Tibial nerve (tissue), 4 donors: ENCODE measurements at places on chromosomes 5 and 9. TPM values are rescaled to one million over a fixed set of nuclear protein-coding genes. Genes with fewer than 3 reads are reported as not detected.

- no peak for DNase-seq
These were observed 69.0 kb downstream of the ADAMTS16 start for GRCh38 chr5:5209089-5209488.

DNA sequence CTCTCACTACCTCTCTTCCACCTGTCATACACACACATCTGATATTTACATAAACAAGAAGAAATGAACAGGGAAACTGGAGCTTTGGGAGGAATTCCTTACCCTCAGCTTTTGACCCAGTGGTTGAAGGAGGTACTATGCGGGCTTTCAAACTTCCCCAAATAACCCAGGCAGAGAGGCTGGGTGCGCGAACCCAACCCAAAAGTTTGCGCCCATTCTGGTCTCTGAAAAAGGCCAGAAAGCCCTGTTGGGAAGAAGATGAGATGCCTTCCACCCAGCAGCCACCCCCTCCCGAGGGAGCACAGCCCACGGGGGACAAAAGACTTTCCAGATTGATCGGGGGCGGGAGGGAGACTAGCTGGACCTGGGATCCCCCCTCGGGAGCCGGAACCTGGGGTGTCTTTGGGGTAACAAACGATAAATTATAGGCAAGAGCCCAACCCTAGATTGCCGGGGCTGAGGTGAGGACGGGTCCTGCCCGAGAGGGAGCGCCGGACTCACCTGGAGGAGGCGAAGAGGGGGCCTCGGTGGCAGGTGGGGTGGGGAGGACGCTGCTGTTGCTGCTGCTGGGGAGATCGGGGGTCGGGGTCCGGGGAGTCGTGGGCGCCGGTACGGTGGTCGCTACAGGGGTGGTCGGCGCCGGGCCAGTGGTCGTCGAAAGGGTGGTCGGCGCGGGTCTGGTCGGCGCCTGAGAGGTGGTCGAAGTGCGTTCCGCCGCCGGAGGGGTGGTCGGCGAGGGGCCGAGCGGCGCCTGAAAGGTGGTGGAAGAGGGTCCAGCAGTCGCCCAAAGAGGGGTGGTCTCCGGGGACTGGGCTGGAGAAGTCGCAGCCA is 798 bp downstream of the MEGF9 start:
- no peak for DNase-seq

DNA sequence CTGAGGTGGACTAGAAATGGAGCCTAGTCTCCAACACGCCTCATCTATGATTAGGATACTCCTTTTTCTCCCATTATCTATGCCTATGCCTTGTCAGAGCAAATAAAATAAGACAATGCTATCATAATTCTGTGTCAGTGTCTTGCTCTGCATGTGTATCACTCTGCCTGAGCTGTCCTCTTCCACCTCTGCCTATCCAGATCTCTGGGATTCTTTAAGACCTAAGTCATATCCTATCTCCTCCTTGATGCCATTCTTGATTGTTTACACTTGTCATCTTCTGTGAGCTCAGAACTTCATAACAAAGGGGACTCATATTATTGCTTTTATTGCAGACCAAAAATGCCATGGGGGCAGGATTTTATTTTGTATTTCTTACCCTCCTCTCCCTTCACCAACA is 351.2 kb upstream of the C9orf72 start:
- no peak for DNase-seq

GRCh38 chr5:57452885-57453284 is 29.7 kb downstream of the ACTBL2 start:
- DNase-seq = no peak

DNA sequence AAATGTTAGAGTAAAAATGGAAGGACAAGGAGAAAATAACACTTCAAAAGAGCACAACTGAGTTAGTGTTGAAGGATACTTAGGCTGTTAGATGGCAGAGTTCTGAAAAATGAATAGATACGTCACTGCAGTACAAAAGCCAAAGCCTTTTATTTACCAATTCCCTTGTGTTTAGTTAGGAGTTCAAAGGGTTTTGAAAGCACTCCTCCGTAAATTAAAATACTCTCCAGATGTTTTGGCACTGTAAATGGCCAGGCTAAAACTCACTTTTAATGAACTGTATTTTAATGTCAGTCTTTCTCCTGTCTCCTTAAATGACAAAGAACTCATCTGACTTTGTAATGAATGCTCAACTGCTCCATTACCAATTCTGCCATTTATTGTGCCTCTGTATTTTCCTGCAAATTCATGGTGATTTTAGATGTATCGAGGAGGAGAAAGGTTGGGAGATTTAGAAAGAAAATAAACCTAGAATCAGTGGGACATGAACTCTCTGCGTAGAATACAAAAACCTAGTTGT is 1727.2 kb downstream of the MAT2B start:
- DNase-seq = no peak

- no peak for DNase-seq
These were observed 41.2 kb upstream of the SPRY4 start for GRCh38 chr5:142366007-142366406.

DNA sequence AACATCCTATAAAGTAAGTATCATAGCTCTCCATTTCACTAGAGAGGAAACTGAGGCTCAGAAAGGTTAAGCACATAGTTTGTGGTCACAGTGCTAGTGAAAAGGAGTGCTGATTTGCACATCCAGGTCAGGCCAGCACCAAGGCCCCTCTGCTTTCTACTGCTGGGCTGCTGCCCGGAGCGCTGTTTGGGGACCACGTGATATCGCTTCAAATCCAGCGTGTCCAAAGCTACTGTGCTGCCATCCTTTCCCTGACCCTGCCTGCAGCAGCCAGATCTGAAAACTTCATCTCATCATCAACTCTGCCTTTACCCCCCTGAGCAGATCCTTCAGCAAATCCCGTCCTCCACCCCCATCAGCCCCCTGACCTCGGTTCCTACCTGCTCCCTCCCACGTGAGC is 40.7 kb upstream of the AKNA start:
- DNase-seq = no peak

DNA sequence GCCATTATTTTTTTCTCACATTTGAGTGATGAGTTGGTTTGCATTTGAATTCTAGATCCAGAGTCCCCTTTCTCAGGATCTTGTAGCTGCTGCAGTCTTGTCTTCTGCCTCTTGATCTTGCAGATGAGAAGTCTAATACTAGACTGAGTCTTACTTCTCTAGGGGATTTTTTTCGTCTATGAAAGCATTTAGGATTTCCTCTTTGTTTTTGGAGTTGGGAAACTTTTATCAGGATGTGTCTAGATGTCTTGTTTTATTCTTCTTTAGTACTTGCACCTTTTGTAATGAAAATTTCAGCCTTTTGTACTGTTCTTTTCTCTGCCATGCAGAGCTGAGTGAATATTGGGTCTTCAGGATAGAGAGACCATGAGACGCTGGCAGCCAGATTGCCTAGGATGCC is 65.4 kb downstream of the ZNF618 start:
- peak; percentile 2 for DNase-seq

GRCh38 chr9:111389406-111389805 is 59.4 kb upstream of the OR2K2 start:
- DNase-seq = no peak

DNA sequence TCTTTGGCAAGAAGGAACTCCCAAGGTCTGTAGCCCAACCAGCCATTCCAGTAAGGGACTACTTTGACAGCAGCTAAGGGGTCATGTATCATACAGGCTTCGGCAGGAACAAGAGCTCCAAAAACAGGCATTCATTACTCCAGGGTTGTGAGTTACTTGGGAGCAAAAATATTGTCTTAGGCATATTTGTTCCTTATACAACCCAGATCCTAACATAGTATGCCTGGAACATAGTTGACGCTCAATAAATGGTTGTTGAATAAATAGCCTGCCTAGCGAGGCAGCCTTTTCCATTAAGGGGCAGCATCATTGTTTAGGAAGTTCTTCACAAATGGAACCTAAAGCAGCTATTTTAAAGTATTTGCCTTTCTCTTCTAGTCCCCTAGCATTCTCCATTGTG is 35.8 kb upstream of the FER start:
- DNase-seq = no peak

DNA sequence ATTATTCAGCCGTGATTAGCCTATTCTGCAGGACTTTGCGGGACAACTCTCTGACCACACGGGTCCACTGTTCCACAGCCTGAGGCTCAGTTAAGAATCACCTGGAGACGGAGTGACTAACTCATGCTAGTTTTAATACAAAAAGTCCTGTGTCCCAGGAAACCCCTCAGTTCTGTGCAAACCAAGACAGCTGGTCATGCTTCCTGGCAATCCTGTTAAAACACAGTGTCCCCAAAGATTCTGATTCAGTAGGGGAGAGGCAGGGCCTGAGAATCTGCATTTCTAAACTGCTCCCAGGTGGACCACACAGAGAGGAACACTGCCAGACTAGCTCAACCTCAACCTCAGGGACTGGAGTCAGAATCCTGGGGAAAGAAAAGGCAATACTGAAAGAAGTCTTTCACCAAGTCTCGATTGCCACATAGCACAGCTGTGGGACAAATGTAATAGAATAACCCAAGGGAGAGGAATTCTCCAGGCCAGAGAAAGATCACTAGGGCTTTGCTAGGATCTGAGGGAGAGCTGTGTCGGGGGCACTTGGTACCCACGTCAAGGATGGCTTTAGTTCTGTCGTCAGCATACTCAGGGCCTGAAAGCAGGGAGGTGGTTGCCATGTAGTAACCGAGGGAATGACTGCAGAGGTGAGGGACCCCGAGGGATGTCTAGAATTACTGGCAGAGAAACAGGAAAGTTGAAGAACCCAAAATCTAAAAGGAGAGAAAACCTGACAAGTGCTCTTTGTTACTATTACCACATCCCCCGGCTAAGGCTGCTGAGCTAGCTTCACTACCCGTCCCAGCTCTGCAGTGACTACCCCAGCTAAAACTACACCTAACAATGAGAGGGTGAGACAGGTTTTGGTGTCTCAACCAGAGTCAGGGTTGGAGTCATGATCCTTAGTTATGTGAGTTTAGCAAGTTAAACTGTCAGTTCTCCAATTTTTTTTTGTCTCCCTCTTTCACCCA is 8.6 kb downstream of the SUSD1 start:
- DNase-seq = peak; percentile 63

DNA sequence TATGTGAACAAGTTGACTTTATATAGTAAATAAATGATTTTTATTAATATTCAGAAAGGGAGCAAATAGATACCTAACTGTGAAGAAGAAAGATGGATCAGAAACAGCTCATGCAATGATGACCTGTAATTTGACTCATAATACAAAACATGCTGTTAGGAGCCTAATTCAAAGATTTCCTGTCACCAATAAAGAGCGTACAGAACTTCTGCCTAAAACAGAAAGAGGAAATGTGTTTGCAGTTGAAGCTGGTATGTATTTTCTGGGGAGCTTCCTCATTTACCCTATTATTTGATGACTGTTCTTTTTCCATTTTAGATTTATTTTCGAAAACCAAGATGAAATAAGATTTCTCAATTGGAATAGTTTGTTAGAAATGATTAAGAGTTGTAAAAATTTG is 11.4 kb downstream of the YTHDC2 start:
- no peak for DNase-seq

GRCh38 chr9:69945671-69946141 is 97.9 kb upstream of the MAMDC2 start:
- peak; percentile 35 for DNase-seq

GRCh38 chr5:24547132-24547531 is 97.6 kb downstream of the CDH10 start:
- no peak for DNase-seq

GRCh38 chr5:171549274-171549673 is 129.8 kb downstream of the FGF18 start:
- DNase-seq = no peak

DNA sequence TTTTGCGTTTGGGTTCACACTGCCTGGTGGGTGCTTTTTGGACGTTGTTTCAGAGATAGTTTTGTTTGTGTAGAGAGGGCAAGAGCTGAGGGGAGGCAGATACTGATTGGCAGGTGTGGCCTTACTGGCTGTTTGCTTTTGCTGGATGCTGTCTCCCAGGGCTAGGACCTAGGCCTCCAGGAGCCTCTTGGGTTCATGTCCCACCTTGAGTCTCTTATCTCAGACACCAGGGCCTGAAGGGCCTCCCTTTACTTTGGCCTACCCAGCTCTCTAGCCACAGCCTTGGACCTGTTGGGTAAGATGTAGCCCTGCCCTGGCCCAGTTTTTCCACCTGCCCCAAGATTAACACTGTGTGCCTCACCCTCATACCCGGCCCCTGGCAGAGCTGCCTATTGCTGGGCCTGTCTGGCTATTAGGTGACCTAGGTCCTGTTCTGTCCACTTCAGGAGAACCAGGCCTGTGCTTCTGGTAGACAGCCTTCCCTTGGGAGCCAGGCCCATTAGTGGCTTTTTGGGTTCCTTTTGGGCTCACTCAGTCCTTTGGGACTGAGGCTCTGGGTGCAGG is 13.4 kb downstream of the PTPA start:
- no peak for DNase-seq

GRCh38 chr5:164224772-164225171 is 719.4 kb downstream of the MAT2B start:
- DNase-seq = no peak

DNA sequence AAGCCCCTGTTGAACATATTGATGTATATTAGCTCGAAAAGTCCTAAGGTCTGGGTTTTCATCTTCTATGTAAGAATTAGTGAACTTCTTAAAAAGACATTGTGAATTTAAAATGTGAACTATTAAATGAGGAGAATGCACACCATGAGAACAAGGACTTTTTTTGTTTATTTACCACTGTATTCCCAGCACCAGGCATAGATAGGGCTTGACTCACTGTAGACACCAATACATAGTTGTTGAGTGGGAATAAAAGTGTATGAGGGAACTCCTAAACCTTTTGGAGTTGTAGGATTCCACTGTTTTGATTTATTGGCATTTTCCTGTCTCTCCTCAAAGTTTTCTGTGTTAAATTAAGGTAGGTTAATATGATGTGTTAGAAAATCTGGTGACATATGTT is 40.3 kb downstream of the NNT start:
- DNase-seq = no peak

DNA sequence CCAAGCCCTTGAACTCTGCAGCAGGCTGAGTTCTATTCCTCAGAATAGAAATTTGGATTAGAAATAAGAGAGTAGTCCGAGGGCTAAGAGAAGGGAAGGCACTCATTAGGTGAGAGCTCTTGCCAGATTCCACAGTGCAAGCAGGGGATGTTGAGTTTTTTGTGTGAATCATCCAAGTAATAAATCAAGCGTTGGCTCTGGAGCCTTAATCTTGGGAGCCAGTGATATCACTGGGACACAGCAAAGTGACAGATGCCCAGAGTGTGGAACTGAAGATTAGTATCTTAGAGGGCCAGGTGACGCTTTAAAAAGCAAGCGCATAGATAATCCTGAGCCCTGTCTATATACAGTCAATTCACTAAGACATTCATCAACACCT is 60.3 kb downstream of the FOXD1 start:
- DNase-seq = no peak

DNA sequence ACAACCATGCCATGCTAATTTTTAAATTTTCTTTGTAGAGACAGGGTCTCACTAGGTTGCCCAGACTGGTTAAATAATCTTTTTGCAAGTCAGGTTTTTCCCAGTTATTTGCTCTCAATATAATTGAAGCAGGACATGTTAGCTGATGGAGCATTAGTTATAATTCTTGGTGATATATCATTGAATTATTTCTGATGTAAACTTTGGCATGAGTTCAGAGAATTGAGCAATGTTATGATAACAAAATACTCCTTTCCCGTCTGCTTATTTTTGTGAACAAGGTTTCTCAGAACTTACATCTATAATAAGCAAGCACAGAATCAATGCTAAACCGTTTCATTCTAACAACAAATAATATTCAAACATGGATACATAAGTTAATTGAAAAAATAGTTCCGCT is 37.8 kb downstream of the BHMT start:
- no peak for DNase-seq

The C9orf57 gene
- not detected for total RNA-seq

The PTPA gene
- 38.0 TPM for total RNA-seq

The CLIC3 gene
- total RNA-seq = 120 TPM

The STARD4 gene
- total RNA-seq = 8.5 TPM

The PLEKHG4B gene
- under 0.01 TPM for total RNA-seq

The GDF9 gene
- total RNA-seq = 0.44 TPM

The IL4 gene
- not detected for total RNA-seq

The SPINK4 gene
- total RNA-seq = not detected
